ENCODE measurements at places on chromosomes 1 and 21.

- no peak for DNase-seq
These were observed 190.6 kb downstream of the FMN2 start for GRCh38 chr1:240282061-240282830.

DNA sequence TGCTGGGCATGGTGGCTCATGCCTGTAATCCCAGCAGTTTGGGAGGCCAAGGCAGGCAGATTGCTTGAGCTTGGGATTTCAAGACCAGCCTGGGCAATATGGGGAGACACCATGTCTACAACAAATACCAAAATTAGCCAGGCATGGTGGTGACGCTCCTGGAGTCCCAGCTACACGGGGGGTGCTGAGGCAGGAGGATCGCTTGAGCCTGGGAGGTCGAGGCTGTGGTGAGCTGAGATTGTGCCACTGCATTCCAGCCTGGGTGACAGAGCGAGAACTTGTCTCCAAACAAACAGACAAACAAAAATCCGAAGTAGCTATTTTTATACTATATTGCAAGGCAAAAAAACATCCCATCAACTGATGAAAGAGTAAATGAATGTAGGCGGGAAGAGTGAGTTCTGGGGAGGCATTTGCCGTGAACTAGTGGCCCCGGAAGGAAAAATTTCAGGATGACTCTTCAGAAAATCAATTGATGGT lies 40.6 kb downstream of the NCMAP start:
- no peak for DNase-seq

DNA sequence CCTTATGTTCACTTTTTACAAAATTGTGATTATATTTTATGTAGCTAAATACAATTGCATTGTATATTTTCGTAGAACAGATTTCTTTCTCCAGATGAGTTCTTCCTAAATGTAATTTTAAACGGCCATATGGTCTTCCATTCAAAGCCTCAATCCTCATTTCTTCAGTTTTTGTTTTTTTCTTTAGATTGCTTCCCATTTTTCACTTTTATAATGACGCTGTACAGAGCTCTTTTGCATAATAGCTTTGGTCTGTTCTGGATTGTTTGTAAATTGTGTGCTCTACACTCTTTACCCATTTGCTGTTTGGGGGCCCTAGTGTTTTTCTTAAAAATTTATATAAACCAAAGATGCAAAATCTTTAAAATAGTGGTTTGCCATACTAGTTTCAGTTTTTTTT lies 27.8 kb downstream of the AVPR1B start:
- DNase-seq: no peak

- no peak for DNase-seq
These were observed 137.4 kb upstream of the USP25 start for GRCh38 chr21:15592271-15592860.

DNA sequence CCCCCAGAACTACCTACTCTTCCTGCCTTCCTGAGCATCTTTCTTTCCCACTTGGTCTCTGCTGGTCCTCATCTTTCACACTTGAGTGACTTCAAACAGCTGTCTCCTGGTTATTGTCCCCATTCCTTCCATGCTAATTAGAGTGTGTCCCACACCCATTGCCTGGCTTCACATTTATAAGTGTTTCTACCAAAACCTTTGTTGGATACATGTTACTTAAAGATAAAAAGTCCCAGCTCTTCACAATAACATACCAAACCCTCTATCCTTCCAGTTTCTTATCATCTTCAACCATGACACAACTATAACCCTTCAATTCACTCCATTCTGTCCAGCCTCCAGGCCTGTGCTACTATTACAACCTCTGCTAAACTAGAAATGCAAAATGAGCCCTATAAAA lies 41.0 kb downstream of the VCAM1 start:
- no peak for DNase-seq

GRCh38 chr1:22920026-22920733 lies 52.5 kb downstream of the LACTBL1 start:
- DNase-seq: no peak

- no peak for DNase-seq
These were observed 526.9 kb downstream of the NEGR1 start for GRCh38 chr1:71755441-71755840.

DNA sequence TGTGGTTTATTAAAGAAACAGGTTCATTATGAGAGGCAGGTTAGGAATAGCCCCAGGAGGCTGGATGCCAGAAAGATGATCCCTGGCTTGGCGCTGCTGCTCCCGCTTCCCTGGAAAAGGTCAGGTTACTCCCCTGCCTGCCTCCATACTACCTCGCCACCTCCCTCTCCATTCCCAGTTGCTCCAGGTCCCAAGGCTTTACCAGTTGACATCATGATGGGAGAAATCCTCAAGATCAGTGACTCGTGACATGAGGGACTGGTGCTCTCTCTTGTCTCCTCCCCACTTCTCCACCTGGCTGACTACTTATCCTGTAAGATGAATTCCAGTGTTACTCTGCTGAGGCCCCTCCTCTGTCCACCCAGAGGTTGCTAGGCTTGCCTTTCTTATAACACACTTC lies 19.7 kb downstream of the VASH2 start:
- no peak for DNase-seq

DNA sequence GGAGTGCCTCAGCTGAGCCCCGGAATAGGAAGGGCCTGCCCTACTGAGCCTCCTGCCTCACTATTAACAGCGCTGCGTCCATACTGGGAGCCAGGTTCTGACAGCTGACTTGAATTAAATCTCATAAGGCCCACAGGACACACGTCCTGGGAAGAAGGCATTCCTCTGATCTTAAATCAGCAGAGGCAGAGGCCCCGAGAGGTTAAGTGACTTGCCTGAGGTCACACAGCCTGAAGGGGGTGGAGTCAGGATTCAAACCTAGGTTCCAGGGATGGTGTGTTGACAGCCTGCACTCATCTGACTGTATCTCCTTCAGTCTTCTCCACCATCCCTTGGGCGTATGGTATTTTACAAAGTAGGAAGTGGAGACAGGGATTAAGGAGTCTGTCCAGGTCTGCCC lies 79.8 kb downstream of the AJAP1 start:
- no peak for DNase-seq

- no peak for DNase-seq
These were observed 60.1 kb upstream of the SMYD2 start for GRCh38 chr1:214220891-214221290.

DNA sequence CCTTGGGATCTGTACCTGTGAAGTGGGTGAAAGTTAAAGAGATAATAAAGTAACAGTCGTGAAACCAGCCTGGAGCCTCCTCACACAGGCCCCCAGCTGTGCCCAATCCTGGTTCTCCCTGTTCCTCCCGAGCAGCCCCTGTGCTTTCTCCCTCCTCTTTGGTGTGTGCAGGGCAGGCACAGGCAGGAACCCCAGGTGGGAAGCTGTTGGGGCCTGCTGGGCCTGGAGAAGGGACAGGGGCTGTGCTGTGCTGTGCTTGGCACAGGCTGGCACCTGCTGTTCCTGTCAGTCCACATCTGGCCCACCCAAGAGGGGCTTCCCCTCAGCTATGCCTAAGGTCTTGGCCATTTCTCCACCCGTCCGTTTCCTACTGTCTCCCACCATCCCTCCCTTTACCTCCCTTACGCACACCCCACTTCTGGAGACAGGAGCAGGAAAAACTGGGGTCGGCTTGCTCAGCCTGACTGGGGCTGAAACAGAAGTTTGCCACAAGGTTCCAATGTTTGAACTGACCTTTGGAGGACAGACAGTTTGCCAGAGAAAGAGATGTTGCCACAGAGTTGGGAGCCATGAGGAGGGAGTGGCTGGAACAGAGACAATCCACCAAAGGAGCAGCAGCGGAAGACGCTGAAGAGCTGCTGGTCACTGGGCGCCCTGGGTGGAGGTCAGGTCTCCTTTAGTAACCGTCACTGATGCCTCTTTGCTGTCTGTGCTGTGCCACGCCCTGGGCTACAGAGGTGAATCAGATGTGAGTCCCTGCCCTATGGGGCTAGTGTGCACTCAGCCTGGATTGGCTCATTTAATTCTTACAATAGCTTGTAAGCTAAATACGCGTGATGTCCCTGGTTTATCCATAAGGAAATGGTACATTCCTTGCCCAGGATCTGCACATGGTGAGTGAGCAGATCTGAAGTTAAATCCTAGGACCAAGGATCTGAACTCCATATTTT lies 18.8 kb upstream of the ARTN start:
- no peak for DNase-seq

DNA sequence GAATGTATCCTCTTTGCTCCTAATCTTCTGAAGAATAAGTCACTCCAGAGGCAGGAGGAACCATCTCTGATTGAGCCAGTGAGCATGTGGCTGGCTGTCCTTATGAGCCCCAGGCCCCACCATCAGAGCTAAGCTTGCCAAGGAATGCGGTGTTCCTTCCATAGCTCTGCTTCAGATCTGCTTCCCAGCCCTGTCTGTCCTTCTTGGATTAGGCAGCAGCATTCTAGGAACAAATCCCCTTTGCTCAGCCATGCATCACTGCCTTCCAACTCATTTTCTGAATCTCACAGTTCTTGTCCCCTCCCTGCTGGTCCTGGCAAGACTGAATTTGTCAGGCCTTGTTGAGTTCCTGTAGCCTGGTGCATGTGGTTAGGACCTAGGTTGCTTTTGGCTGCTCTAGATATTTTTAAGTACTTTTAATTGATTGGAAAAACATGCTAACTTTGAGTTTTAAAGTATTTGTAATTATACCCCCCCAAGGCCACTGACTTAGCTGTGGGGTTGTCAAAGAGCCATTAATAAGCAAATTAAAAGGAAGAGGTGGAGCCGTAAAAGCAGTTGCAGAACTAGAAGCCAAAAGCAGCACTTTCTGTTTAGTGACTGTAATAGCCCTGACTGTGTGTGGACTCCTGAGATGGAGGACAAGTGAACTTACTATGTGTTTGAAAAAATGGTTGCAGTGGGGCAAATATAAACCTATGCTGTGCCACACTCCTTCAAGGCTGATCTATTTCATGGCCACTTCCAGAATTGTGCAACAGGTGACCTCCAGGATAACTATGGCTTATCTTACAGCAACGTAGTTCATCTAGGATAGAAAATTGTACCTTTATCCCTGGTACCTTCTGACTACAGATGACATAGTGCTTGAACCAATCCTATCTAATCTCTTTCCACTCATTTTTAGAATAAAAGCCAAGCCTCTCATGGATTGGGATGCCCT lies 61.3 kb upstream of the BACH1 start:
- DNase-seq: no peak

GRCh38 chr1:174659823-174660222 lies 212.1 kb downstream of the GPR52 start:
- no peak for DNase-seq

DNA sequence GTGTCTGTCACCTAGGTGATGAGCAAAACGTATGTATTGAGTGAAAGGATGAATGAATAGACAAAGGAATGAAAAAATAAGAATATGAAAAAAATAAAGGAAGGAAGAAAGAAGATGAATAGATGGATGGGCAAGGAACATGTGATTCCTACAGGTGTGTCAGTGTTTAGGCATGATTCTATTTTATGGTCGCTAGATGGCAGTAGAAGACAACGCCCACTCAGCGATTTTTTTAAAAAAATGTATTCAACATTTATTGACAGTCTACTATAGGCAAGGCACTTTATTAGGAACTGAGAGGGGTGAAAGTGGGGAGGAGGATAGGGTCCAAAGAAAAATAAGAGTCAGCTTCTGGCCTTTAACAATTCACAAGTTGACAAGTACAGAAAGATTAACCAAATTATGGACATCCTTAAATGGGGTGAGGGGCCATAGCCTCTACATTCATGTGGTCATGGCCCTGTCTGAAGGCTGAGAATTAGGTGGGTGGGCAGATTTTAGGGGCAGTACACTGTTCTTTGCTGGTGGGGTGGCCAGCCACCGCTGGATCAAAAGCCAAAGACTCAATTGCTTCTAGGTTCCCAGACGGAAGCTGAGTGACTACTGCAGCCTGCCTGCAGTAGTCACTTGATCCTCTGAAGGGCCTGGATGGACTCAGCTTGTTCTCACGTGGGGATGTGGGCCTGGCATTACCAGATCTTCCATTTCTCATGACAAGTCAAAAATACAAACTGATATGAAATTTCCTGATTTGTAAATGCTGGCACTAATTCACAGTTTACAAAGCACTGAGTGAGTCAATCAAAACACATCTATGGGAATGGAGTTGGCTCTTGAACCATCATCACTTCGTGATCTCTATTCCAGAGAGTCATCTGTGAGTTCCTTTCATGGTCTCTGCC lies 83.9 kb downstream of the FASLG start:
- DNase-seq: no peak

- no peak for DNase-seq
These were observed 44.8 kb downstream of the DHRS3 start for GRCh38 chr1:12573015-12573825.

DNA sequence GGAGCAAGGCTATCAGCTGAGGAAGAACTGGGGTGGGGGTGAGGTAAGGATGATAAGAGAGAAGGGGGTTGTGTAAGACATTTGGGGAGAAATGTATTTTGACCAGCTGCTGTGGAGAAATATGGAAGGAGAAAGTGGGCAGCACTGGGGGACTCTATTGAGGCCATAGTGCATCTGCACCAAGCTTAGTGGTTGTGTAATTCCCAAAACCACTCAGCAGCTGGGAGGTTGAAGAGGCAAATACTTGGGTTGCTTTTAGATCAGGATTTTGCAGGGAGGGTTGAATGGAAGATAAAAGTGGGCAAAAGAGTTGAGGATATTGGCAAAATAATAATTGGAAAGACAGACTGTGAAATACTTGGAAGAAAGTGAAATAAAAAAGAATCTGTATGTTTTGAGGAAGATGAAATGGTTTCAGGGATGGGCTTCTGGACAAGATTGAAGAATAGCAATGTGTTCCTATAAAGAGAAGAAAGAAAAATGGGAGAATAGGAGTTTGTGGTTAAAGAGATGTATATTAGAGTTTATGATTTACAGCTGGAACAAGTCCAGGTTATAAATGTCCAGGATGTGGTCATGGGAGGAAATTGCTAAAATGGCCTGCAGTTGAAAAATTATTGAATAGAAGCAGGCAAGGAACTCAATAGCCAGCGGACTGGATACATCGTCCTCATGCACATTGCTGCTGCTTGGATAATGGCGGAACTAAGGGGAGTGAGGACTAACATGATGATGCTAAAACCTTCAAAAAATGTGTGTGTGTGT lies 162.7 kb downstream of the DNM3 start:
- no peak for DNase-seq

- DNase-seq: no peak
These were observed 35.3 kb downstream of the PIK3R3 start for GRCh38 chr1:46097149-46097472.

- no peak for DNase-seq
These were observed 237.2 kb downstream of the NPHP4 start for GRCh38 chr1:5754817-5755551.

DNA sequence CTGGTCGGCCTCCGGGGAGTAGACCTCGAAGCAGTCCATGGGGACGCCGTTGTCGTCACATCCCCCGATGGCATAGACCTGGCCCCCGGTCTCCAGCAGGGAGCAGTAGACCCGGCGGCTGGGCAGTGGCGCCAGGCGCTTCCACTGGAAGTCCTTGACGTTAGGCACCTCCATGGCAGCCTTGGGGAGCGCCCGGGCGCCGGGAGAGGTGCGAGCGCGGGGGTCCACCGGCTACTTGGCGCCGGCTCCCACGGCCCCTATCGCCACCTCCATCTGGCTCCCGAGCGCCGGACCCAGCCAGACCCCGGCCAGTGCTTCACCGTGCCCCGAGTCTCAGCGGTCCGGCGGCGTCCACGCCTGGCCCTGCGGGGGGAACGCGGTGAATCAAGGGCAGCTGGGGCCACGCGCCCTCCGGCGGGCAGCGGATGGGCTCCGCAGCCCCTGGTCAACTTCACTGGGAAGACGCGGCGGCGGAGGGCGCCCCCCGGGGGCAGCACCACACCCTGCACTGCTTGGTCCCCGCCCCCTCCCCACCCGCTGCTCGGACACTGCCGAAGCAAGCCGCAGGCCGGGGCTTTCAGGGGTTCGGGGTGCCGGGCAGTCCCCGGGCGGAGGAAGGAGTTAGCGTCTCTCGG lies 13.2 kb downstream of the KLHDC8A start:
- DNase-seq: no peak

Measured in activated effector memory CD4-positive, alpha-beta T cell treated with Interleukin-2 at 50 U/mL for 16 hours (primary cell).